ENCODE measurements at places on chromosomes 6 and 20.
A peak's percentile ranks its signal among the peaks of the same experiment; 100 is the strongest.

DNA sequence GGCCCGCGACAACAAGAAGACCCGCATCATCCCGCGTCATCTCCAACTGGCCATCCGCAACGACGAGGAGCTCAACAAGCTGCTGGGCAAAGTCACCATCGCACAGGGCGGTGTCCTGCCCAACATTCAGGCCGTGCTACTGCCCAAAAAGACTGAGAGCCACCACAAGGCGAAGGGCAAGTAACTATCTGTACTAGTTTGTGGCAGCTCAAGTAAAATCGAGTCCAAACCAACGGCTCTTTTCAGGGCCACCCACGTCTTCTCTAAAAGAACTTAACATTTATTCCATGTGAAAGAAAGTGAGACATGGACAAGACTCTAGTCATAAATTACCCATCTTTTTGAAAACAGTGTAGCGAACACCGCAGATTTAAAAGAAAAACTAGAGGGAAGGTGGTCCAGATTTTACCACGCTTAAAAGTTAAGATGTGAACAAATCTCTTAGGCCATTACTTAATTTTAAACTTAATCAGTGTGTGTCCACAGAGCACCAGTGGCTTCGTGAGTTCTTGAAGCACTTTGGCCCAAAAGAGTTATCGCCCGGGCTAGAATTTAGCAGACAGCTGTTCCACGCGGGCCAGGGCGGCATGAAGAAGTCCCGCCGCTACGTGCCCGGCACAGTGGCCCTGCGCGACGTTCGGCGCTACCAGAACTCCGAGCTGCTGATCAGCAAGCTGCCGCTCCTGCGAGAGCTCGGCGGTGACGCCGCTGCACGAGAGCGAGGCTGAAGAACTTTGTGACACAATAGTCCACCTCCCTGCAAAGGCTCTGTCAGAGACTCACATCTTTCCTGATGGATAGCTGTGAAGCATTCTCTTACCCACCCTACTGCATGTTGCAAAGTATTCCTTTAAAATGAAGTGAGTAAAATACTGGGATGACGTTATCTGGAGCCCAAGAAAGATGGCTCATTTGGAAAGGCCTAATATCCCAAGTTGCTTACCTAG lies 113.9 kb upstream of the PRSS16 start:
- peak; percentile 49 for DNase-seq

- no peak for DNase-seq
Measured at GRCh38 chr6:109008054-109008453, 86.6 kb downstream of the SESN1 start.

DNA sequence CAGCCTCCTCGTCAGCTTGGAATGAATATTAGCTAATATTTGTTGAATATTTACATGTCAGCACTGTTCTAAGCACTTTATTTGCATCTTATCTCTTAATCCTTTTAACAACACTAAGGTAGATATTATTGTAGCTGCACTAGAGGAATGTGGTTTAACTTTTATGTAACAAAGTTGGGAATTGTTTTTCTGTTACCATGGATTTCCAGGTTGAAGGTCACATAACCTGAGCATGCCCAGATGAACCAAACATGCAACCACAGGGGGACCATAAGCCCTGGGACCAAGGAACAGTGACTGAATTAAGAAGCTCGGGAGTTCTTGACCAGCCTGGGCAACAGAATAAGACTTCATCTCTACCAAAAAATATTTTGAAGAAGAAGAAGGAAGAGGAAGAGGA lies 29.1 kb upstream of the YWHAB start:
- no peak for DNase-seq

DNA sequence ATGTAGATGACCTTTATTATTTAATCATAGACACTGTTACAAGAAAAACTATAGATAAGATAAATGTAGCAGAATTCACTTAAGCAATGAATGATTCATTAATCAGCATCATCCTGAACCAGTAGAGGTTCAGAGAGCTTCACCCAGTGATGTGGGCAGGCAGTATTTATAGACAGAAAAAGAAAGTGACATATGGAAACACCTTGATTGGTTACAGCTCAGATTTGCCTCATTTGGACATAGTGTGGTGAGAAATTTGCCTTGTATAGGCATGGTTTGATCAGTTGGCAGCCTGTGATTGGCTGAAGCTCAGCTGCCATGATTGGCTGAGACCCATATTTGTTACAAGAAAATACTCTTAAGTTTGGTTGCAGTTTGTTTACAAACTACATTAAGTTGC lies 4.6 kb downstream of the C6orf58 start:
- DNase-seq = no peak

GRCh38 chr20:57464642-57465211 lies 60.2 kb downstream of the CTCFL start:
- no peak for DNase-seq

DNA sequence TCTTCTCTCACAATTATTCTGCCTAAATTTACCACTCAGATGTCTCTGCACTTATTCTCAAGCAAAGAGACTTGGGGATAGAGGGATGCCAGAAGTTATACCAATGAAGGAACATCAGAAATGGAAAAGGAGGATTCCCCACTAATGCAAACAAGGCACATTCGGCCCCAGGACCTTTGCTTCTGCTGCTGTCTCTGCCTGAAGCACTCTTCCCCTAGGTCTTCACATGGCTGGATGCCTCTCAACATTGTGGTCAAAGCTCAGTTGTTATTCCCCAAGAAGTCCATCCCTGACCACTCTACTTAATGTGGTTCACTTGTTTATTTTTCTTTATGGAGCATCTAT lies 508.7 kb downstream of the DOK5 start:
- no peak for DNase-seq

- no peak for DNase-seq
Measured at GRCh38 chr6:151269321-151269995, 29.7 kb downstream of the AKAP12 start.

DNA sequence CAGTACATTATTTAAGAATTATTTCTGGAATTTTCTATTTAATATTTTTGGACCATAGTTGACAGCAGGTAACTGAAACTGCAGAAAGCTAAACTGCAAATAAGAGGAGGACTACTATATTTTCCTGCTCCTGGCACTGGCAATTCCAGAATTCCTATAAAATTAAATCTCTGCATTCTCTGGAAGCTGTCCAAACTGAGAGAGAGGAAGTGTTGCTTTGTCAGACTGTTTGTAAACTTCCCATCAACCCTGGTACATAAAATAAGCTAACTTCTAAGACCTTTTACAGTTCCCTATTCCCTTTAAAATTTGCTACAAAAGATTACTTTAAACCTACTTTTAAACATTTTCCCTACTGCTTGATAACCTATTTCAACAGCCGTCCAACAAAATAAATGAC lies 196.1 kb upstream of the RUNX2 start:
- no peak for DNase-seq

GRCh38 chr6:37704066-37704465 lies 6.4 kb upstream of the MDGA1 start:
- DNase-seq = no peak

DNA sequence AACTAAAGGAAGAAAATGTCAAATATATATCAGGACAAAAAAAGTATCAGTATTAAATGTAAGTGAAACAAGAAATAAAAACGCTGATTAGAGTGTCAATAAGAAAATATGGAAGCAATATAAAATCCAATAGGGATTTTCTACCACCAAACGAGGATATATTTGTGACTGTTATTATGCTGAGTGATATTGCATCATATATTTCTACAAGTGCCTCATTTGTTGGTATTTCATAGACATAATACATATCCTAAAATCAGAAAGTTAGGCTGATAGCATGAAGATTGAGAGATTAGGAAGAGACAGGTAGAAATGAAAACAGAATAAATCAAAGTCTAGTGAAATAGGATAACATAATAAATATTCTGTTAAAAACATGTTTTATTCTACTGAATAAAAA lies 429.2 kb upstream of the IRAK1BP1 start:
- DNase-seq = no peak

- no peak for DNase-seq
Measured at GRCh38 chr6:168514216-168514615, 73.2 kb downstream of the SMOC2 start.

DNA sequence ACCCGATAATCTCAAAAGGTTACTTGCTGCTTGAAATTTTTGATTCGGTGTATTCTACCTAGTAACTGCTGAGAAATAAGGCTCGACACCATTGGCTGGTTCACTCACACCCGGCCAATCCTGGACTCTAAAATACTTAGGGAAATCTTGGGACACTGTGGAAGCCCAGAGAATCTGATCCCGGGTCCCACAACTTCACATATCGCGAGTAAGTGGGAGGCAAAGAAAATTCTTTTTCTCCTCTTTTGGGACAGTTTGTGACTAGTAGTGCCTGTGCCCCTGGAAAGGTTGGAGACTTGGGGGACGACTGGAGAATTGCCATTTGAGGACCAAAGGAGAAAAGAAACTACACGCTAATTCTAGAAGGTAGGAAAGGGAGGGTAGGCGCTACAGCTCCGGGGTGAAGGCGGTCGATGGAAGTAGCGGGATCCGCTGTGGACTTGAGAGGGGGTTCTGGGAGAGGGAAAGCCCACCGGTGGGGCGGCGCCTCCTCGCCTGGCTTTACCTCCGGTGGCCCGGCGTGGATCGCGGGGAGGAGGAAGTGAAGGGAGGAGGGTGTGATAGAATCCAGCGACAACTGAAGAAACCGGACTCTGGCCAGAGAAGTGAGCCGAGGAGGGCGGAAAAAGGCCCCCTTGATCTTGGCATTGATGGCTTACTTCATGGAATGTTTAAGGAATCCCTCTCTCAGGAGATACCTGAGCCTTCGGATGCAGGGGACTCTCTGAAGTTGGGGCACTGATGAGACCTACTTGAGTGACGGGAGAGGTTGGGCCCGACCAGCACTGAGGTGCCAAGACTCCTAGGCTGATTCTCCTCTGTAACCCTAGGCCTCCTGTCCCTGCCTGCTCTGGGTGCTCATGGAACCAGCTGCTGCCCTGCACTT lies 18.8 kb upstream of the BTN3A3 start:
- no peak for DNase-seq

DNA sequence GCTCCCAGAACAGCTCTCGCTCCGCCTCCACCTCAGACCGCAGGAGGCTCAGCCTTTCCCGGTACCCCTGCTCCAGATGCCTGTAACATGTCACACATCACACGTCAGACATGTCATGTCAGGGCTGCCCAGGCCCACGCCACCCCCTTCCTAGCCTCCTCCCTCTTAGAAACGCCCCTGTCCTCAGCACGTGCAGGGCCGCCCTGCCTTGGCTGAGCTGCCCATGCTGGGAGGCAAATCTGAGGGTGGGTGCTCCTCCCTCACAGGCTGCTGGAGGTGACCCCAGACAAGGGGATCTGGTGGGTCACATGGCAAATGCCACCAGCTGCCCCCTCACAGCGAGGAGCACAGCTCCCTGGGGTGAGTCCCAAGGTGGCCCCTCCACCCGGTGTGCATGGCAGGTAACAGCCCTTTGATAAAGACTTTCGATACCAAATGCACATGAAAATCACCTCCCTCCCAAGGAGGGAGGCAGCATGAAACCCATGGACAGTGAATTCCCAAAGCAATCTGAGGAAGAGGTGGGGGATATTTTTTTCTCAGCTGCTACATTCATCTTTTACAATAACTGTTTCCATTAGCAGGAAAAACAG lies 84.1 kb downstream of the GINS1 start:
- DNase-seq = no peak

DNA sequence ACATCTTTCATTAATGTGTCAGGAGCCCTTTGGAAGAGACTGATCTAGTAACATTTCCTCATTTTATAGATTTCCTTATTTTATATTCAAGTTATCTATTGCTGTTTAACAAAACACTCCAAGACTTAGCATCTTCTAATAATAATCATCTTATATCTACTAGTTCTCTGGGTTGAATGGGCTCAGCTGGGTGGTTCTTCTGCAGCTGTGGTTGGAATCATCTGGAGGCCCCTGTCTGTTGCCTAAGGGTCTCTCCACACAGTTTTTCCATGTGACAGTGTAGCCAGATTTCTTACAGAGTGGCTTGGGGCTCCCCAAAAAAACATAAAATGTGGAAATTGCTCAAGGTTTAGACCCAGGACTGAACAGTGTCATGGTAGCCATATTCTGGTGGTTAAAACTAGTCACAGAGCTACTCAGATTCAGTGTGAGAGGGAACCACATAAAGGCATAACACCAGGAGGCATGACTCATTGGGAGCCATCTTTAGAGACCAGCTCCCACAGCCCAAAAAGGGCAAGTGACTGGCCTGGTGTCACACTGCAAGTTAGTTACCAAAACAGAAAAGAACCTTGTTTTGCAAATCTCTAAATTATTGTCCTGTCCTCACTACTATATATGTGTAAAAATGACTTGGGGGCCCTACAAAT lies 11.5 kb downstream of the SLC2A10 start:
- DNase-seq = no peak

- DNase-seq = no peak
Measured at GRCh38 chr6:131367206-131367873, 205.7 kb upstream of the ARG1 start.
